ENCODE measurements at places on chromosomes 1 and 21.
A peak's percentile ranks its signal among the peaks of the same experiment; 100 is the strongest.

- DNase-seq, result no peak
These were observed 166.7 kb upstream of the BEND5 start for GRCh38 chr1:48943393-48943792.

GRCh38 chr21:41627428-41627827 is 119.5 kb upstream of the TMPRSS2 start:
- no peak for DNase-seq

DNA sequence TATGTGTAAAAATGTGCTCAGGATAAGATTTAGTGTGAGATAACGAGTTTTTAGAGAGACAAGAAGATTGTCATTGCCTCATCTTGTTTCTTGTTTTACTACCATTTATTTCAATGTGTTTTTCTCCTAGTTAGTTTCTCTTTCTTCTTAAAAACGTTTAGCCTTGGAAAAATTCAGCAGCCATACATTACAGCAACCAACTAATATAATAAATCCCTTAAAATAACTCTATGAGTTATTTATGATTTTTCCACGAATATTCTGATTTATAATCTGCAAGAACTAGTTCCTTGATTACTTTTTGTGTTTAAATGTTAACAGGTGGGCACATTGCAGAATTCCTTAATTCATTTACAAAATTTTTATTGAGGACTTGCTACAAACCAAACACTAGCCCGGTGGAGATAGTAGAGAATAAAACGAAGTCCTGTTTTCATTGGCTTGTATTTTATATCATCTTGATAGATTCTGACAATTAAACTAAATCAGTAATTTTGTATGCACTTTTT is 118.9 kb downstream of the OSBPL9 start:
- no peak for DNase-seq

DNA sequence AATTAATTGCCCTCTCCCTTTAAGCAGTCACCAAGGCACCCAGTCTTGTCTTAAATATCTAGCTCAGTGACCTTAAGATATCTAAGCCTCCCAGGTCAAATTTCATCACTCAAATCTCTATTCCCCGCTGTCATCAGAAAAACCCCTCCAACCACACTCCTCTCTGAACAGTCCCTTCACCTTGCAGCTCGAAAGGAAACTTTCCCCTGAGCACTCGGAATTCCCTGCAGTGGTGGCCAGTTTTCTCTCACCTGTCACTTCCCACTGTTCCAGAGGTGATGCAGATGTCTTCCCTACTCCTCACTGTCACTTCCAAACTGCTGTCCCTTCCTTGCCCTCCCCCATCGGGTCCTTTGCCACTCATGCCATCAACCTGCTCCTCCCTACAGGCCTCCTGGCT is 15.3 kb upstream of the SSX2IP start:
- no peak for DNase-seq

GRCh38 chr21:35377505-35378090 is 328.5 kb upstream of the RUNX1 start:
- no peak for DNase-seq

GRCh38 chr1:41493117-41493536 is 8.6 kb upstream of the EDN2 start:
- DNase-seq, result no peak

GRCh38 chr1:21937372-21938121 is 437 bp upstream of the HSPG2 start:
- DNase-seq, result peak; percentile 84

DNA sequence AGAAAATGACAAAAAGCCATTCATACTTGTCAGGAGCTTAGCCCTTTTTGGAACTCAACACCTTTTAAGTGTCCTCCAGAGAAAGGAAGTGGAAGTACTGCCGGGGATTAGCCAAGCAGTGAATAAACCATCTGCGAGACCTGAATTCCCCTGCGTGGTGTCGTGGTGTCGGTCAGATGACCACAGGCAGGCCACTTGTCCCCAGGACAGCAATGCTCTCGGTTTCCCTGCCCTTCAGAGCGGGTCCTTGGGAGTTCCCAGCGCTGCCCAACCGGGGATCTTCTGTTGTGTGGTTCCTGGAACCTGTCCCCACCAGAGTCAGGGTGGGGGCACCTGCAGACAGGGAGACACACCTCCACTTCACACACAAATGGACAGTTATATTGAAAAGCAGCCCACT is 9.2 kb downstream of the GPR157 start:
- DNase-seq, result no peak

GRCh38 chr1:184362876-184363275 is 24.0 kb upstream of the C1orf21 start:
- no peak for DNase-seq

DNA sequence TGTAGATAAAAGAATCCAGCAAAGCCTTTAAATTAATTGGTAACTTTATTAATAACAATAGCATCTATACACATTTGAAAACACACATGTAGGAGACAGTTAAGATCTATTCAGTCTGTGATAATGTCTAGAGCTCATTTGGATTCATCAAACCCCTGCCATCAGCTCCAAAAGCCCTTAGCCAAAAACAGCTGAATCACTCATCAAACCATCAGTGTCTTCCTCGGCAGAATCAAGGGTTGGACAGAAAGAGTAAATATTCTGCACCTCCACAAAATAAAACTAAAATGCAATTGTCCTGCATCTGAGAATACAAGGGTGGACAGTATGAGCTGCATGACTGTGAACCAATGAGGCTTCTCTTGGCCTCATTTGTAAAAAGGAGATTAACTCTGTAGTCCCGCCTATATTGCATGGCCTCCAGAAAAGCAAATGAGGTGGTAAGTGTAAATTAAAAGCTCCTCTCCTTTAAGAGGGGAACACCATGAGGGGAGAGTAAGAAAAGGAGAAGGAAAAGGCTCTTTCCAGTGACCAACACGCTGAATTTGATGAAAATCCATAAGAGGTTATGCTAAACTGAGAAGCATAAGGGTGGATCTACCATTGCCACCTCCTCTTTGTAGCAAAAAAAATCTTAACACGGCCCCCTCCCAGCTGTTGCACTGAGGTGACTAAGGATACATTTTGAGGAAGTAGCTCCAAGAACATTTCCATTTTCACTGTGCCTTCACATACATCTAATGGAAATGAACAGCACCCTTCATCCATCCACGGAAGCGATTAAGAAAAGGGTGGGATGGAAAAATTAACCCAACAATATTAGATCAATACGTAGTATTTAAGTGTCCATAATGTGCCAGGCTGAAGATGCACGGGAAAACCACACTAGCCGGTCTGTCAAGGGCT is 14.7 kb upstream of the BOLA1 start:
- DNase-seq, result peak; percentile 77

DNA sequence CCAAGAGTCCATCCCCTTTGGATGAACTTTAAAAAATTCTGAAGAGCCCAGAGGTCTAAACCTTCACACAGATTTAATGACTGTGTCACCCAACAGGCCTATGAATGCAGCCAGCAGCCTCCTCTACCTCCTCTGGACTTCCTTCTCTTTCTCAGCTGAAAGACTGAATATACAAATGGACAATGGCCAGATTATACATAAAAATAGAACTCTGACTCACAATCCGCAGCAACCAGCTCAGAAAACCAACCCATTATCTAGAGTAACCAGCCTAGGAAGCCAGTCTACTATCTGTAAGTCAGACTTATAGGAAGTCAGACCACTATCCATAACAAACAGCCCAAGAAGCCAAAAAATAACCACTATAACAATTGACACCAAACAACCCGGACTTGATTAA is 224.5 kb downstream of the ASTN1 start:
- DNase-seq, result no peak

- DNase-seq, result no peak
These were observed 256.7 kb upstream of the CACYBP start for GRCh38 chr1:174742805-174743653.

DNA sequence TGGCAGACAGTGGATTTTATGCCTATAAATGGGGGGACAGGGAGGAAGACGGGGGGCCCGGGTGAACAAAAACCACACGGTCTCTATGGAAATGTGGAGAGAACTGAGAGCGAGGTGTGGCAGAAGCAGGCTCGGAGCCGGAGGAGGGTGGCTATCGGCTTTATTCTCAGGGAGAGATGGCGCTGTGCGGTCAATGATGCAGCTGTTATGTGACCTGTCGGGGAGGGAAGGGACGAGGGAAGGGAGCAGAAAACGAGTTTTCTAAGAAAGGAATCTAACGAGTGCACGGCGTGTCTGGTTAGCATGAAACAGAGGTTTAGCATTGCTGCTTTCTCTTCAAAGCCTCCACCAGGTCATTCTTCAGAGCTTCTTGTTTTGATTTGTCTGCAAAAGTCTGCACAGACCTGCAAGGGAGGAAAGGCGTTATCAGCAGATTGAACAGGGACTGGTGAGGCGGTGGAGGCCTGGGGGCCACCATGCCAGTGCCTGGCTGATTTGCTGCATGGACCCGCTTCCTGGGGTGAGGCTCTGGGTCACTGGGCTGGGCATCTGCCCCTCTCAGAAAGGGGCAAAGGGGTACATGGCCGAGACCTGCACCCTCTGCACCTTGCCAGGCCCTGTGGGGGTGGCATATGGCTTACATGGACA is 27.2 kb downstream of the SLC66A1 start:
- no peak for DNase-seq

DNA sequence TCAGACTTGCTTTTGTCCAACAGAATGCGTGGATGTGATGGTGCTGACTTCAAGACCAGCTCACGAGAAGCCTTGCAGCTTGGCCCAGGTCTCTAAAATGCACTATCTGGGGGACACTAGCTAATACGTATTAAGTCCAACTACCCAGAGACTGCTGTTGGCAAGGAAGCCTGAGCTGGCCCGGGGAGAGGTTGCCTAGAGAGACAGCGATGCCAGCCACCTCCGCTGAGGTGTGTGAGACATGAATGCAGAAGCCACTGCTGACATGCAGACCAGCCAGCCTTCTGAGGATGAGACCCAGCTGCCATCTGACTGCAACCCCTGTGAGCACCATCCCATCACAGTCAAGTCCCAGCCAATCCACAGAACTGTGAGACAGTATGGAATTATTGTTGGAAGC is 32.5 kb downstream of the THAP3 start:
- no peak for DNase-seq

- DNase-seq, result peak; percentile 24
These were observed 38.3 kb downstream of the ECE1 start for GRCh38 chr1:21251773-21252471.

- no peak for DNase-seq
These were observed 69.3 kb upstream of the BCAR3 start for GRCh38 chr1:93750955-93751354.

DNA sequence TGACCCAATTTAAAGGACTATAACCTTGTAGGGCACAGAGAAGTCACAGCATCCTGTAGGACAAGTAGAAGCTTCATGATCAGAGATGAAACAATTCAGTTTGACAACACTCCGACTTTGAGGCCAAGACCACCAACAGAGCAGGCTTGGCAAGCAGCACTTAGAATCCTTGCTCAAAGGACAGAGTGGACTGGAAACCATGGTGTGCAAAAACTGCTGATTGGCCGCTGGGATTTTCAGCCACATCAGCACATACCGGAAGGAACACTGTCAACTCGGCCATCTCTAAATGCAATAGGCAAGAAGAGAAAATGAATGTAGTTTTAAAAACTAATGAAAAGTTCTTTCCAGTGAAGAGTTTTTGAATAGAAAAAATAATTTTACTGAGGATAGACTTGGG is 92.0 kb upstream of the PRMT6 start:
- DNase-seq, result no peak

DNA sequence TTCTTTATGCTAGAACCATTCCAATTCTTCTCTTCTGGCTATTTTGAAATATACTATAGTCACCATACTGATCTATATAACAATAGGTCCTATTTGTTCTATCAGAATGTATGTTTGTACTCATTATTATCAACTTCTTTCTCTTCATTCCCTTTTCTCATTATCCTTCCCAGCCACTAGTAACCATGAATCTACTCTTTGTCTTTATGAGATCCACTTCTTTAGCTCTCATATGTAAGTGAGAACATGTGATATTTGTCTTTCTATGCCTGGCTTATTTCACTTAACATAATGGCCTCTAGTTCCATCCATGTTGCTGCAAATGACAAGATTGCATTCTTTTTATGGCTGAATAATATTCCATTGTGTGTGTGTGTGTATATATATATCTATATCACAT is 31.7 kb upstream of the RC3H1 start:
- DNase-seq, result no peak

DNA sequence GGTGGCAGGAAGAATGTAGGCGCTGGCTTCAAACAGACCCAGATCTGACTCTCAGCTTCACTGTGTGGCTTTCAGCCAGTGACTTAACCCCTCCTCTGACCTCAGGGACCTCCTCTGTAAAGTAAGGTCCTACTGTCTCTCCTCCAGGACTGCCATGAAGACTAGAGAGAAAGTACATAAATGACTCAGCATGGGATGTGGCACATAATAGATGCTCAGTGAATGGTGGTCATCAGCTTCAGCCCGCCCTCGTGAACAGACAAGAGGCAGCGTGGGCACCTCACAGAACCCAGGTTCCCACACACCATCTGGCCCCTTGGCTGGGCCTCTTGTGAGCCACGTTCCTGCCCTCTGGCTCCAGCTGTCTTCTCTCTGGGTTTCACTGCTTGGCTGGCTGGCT is 126.0 kb downstream of the SYF2 start:
- no peak for DNase-seq

GRCh38 chr1:15448877-15449462 is 7.6 kb upstream of the CELA2A start:
- DNase-seq, result no peak

- DNase-seq, result peak; percentile 27
These were observed 191.8 kb downstream of the TPR start for GRCh38 chr1:186183219-186183618.

DNA sequence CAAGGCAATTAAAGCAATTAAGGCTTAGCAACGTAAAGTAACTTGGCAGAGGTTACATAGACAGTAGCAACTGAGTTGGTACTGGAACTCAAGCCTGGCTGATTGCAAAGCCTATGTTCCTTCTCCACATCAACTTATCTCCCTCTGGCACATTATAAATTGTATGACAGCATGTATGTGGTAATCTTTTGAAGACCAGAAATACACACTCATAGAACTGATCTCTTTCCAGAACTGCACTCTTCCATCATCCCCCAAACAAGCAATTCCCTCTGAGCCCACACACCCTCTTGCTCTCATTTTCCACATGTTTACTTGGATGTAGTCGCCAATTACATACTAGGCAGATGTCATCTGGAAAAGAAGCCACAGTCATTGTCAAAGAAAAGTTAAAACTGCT is 502.2 kb downstream of the PLPP3 start:
- no peak for DNase-seq
